ENCODE measurements at places on chromosomes 4 and X. TPM values are rescaled to one million over a fixed set of nuclear protein-coding genes. Genes with fewer than 3 reads are reported as not detected.

GRCh38 chr4:40557736-40558135 is 71.9 kb downstream of the RBM47 start:
- DNase-seq, result no peak

DNA sequence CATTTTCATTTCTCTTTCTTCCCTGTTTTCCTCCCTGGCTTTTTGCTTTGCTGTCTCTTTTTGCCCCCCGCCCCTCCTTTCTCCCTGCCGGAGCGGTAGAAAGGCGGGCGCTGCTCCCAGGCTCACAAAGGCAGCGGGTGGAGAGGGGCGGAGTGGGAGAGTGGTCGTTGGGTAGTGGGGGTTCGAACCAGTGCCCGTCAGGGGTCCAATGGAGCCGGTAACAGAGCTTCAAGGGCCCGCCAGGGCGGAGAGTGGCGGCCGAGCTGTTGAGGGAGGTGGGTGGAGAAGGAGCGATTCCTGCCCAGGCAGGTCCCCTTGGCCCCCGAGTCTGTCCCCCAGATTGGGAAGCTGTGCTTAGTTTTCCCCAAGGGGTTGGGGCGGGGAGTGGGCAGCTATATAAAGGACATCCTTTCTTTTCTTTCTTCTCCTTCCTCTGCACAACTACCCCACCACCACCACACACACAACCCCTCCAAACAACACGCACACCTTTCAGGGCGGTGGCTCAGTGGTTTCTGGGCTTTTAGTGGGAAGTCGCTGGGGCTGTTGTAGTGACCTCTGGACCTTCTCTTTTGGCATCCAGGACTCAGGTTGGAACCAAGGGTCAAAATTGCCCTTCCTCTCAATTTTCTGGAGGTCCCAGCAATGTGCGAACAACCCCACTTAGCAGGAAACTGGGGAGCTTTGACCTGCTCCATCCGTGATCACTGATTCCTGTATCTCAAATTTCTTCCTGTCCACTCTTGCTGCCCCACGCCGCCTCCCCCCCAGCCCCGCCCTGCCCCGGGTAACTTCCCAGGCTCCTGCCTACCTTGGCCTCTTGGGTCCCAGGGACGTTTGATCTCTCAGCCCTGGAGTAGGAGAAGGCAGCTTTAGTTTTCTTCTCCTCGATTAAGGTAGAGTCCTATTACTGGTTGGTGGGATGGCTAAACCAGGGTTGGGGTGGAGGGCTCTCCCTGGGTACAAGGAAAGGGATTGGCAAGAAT is 1.9 kb downstream of the EFNB1 start:
- no peak for DNase-seq

GRCh38 chrX:23557070-23557469 is 110.2 kb upstream of the PRDX4 start:
- no peak for DNase-seq

DNA sequence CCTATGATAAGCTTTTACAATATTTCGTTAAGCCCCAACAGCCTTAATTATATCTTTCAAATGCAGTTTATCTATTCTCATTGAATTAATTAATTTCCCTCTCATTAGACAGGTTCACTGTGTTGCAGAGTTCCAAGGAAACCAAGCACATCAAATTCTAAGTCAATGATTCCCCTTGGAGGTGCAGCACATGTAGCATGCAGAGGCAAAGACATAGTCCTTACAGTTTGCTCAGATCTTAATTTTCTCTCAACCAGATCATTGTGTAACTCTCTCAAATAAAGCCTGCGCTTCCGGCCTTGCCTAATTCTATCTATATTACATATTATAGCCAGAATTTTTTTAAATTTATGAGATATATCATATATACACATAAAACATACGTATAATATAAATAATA is 205.4 kb downstream of the GRIA2 start:
- DNase-seq, result no peak

- DNase-seq, result no peak
These were observed 240.7 kb downstream of the IQCM start for GRCh38 chr4:149574971-149575370.

DNA sequence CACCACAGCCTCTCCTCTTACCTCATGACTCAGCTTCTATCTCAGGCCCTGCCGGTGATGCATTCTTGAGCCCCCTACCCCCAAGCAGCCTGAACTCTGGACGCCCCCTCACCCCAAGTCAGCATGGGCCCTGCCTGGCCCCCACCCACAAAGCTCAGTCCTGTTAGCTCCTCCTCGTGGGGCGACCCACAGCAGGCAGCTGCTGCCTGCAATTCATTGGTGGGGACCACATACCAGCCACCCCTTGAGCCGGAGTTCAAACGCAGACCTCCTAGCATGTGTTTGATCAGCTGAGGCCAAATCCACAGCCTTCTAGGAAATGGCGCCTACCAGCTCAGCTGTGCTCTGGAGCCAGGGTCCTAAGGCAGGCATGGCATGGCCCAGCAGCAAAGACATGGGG is 111.8 kb downstream of the EFNB1 start:
- no peak for DNase-seq

- DNase-seq, result no peak
These were observed 159.1 kb upstream of the PSAPL1 start for GRCh38 chr4:7593646-7594412.

DNA sequence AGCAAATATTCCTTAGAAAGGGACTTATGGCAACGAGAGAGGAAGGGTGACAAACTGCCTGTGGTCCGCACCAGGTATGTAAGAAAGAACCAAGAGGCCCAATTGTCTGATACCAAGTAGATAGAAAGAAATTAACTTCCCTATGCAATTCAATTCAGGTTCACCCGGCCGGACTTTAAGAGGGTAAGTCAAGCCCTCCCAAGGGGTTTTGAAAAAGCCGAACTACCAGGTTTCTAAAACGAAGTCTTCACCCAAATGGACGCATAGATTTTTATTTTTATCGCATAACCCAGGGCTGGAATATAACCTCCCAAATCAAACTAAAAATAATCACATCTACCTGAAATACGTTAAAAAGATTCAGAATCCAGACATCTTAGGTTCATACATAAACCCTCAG is 1.6 kb upstream of the MAB21L2 start:
- DNase-seq, result no peak

DNA sequence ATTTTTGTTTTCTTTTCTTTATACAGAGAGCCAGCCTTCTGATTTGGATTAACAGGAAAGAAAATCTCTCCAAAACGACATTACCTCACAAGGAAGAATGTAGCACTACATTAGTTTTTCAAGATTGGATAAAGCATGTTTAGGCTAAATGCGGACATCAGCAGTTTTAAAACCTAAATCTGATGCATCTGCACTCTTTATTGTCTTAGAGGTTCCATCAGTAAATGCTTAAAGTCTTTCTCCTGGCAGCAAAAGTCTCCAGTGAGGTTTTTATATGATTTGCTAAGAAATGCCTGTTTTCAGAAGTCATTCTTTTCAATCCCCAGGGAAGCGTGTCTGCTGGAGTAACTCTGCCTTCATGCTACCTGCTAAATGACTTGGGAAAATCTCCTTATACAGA is 912.9 kb upstream of the INTU start:
- no peak for DNase-seq

- no peak for DNase-seq
These were observed 831.5 kb downstream of the STIM2 start for GRCh38 chr4:27692158-27692557.

- DNase-seq, result no peak
These were observed 23.7 kb downstream of the ACSL1 start for GRCh38 chr4:184801781-184802696.

- DNase-seq, result no peak
These were observed 264.0 kb upstream of the SLIT2 start for GRCh38 chr4:19987746-19988145.

The RBM47 gene
- total RNA-seq, result 105 TPM

The CT45A3 gene
- 0.58 TPM for total RNA-seq

The GALNT7 gene
- total RNA-seq, result 22.3 TPM

The GLUD2 gene
- 1.6 TPM for total RNA-seq

The ANKRD50 gene
- total RNA-seq, result 25.9 TPM

The DAPP1 gene
- 8.9 TPM for total RNA-seq

Measured in upper lobe of right lung (tissue), 1 donor.